ENCODE measurements at places on chromosomes 16 and 17. TPM values are rescaled to one million over a fixed set of nuclear protein-coding genes. Genes with fewer than 3 reads are reported as not detected.

Gene DRC7
- total RNA-seq, result not detected

Gene CLEC3A
- total RNA-seq, result not detected

Gene TTLL6
- 0.16 TPM for total RNA-seq

GRCh38 chr17:62191390-62192361, 126.6 kb upstream of the MED13 start:
- DNase-seq, result no peak

DNA sequence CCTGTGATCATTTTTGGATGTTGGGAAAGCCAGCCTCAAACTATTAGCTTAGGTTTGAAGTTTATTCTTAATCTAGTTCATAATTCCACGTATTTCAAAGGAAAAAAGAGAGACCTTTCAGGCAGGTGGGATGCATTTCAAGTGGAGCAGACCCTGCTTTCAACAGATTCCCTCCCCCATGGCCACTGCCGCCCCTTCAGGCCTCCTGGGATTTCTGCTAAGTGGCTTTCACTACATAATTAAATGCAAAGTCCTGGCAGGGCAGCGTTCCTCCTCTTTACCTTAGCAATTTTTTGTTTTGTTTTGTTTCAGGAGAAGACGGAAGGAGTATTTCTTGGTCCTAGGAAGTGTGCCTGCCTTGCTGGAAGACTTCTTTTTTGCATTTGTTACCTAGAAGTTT, 36.6 kb downstream of the MAF start:
- DNase-seq, result no peak

DNA sequence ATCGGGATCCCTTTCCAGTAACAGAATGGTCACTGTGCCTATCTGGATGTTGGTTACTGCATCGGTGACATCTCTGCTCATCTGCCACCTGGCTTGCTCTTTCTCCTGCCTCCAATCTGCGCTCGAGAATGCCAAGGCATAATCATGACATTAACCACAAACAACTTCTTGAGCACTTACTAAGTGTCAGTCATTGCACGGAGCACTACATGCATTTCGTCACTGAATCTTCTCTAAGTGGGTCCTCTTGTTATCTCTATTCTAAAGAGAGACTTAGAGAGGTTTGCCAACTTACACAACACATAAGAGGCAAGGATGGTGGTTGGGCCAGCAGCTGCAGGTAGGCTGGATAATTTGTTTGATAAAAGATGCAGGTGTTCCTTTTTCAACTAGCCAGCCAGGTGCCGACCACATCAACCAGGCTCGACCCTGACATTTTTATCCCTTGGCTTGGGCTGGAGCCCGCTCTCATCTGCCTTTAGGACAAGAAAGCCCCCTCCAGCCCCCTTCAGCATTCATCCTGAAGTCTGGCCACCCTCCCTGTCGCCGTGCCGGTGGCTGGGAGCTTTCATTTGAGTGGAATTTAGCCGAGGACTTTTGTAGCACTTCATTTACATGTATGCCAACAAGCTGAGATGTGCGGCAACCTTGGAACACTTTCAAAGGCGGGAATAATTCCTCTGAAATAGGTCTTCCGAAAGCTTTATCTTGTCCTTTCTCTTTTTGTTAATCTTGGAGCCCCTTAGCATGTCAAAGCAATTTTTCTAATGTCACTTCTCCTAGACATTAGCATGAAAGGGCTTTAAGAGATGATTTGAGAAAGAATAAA, 89.3 kb upstream of the NKD1 start:
- DNase-seq, result peak; percentile 36

DNA sequence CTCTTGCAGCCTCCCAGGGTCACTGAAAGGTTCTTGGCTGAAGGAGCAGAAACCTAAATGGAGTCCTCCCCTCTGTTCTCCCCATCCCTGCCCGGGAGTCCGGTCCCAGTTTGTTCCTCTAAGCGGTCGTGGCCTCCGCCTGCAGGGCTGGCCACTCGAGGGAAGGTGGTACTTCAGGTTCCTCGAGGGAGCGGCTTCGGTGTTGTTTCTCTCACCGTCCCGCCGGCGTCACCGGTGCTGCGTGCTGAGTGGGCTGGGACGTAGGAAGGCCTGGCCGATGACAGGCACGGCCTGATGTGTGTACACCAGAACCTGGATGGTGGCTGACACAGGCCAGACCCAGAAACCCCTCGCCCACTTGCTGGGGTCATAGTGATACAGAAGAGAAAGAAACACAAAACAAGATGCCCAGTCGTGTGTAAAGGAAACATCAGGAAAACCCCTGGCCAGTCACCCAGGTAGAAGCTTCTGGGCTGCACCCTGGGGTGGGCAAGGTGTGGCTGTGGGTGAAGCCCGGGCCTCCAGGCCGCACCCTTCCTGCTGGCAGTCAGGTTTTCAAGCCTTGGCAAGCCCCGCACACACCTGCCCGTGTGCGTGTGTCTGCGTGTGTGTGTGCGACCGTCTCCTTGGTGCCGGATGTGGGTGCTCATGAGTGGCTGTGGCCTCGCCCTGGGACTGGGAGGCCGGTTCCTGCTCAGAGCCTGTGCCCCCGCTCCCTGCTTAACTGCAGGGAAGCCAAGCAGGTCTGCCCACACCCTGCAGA, 52.0 kb downstream of the BAIAP2 start:
- DNase-seq, result no peak

Gene DDX28
- total RNA-seq, result 6.9 TPM

DNA sequence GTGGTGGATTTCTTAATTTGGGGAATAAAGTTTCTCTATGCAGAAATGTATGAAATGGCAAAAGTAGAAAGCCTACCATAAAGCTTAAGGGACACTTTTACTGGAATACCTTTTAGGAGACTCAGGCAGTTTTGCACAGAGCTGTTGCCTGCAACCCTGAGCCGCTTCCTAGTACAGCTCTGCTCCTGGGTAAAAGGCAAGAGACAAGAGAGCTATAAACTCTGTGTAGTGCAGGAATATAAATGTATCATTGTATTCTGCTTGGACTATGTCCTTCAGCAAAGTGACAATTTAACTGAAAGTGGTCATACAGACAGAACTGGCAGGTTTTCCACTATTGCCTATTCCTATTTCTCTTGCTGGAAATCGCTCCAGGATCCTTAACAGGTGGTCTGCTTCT, 65.3 kb upstream of the MYOCD start:
- no peak for DNase-seq

- peak; percentile 50 for DNase-seq
Measured at GRCh38 chr17:19337712-19338023, 24.9 kb downstream of the B9D1 start.

- DNase-seq, result no peak
Measured at GRCh38 chr16:25235991-25236390, 19.2 kb downstream of the AQP8 start.
